BJ (cell line): ENCODE measurements at places on chromosomes 4 and X.

DNA sequence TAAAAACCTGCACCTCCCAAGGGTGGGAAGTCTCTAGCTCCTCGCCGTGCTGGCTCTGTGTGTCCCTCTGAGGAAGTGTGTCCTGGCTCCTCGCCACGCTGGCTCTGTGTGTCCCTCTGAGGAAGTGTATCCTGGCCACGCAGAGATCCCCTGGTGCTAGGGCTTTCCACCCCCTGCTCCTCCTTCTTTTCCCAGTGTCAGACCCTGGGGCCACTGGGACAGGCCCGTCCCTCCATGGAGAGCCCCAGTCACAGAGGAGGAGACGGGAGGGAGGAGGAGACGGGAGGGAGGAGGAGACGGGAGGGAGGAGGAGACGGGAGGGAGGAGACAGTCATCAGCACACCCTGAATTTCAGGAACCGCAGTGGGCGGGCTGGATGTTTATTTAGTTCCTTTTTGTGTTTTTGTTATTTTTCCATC, 53.8 kb upstream of the HGFAC start:
- DNase-seq: no peak

GRCh38 chrX:110000847-110001713, 1.8 kb upstream of the TMEM164 start:
- no peak for DNase-seq

- DNase-seq: no peak
Observed at GRCh38 chr4:116055857-116056827, 942.7 kb upstream of the NDST4 start.

DNA sequence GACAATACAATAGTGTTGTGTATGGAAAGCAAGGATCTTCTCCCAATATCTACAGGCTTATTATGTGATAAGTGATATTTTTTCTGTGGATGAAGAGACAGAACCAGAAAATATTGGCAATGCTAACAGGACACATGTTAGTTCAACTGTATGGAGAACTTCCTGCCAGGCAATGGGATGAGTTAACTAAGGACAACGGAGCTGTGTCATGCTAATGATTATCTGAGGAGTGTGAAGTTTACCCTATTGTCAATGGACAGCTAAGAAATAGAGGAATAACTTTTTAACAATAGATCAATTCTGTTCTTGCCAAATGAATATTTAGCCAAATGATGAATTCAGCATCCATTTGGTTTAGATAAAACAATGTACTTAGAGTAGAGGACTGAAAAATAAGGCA, 180.0 kb downstream of the GALNTL6 start:
- DNase-seq: no peak

DNA sequence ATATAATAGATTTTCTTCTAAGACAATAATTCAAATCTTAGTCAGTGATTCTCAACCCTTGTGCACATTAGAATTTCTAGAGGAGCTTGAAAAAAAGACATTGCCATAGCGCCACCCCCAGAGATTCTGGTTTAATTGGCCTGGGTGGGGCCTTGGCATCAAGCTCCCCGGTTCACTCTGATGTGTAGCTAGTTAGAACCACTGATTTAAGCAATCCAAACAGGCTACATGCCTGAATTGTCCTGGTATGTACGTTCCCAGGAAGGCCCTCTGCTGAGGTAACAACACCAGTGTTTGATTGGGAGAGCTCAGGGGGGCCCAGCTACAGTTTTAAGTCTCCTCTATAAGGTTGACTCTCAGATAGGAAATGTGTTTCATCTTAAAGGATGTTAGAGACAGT, 1.3 kb upstream of the ATP10D start:
- DNase-seq: no peak

- DNase-seq: no peak
Observed at GRCh38 chr4:126238013-126238412, 923.3 kb downstream of the FAT4 start.

- no peak for DNase-seq
Observed at GRCh38 chrX:57640674-57641016, 39.4 kb downstream of the NLRP2B start.

DNA sequence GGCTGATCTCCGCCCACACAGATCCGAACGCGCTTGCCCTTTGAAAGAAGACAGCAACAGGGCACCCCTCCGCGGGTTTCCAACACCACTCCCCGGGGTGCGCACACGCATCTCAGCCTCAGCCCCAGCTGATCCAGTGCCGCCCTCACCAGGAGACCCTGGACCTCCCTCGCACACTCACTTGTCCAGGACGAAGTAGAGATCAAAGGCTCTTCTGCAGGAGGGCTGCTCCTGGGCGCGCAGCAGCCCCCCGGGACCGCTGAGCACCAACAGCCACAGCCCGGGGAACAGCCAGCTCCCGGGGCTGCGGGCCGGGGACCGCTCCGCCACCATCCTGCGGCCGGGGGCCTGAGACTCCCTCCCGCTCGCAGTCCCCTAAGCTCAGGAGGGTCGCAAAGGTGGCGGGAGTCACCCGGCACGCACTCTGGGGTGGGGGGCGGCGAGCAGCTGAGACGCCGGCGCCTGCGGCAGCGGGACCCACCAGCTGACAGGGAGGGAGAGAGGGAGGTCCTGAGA, 743 bp downstream of the ANTXR2 start:
- DNase-seq: no peak

DNA sequence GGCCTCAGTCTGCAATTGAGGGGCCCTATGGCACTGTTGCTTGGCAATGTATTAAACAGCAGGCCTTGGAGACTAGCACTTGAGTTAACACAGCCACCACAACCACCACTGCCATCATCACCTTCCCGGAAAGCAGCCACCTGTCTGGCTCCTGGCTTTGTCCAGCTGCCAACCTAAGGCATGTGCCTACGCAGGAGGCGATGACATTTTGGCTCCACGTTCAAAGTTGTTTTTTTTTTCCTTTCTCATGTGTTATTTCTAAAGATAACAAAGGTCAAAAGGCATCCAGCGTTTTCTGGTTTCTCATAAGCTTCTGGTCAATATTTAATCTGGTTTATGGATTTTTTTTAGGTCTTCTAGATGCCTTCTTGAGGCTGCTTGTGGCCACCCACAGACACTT, 7.5 kb downstream of the CLDN2 start:
- DNase-seq: no peak

- no peak for DNase-seq
Observed at GRCh38 chrX:154308108-154308946, 12.7 kb downstream of the TKTL1 start.

DNA sequence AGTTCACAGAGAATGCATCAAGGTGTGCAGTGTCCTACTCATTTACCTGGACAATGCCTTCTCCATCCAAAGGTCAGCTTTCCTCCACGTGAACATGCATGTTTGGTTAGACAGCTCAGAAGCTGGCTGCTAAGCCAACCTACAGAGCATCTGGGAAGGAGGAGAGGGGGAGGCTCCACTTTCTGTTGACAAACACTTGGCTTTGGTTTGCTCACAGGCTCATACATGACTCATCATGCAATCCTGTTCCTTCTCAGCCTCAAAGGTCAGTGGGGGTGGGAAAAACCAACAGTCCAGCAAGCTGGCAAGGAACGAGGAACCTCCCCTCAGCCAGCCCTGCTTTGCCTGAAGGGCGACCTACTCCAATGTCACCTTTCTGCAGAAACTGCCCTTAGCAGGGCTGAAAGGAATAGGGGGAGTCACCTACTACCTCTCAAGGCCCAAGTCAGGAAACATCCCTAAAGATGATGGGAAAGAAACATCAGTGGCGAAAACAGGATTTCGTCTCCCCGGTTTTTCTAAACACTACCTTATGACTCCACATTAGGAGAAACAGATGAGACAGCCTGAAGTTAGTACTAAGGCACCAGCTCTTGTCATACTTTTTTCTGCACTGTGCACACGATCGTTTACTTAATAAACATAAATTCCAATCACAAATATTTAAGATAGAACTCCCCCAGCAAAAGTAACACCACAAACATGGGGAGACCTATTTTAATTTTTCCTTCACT, 37.9 kb downstream of the RELL1 start:
- DNase-seq: peak; percentile 72

DNA sequence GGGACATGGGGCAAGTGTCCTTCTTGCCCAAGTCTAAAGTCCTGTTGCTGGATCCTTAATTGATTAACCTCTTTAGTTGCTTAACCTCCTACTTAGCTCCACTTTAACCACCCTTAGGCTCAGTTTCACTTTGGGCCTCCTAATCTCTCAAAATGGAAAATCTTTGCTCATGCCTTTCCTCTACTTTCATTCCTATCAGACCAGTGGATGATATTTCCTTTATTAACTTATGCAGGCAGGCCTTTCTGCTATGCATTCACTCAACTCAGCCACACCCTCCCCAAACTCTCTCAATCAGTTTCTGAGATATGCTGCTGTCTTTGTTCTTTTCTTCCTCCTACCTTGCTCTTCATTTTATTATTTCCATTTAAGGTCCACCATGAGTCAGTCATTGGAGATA, 14.4 kb upstream of the ARSJ start:
- no peak for DNase-seq

GRCh38 chr4:85298037-85298436, 176.9 kb upstream of the ARHGAP24 start:
- no peak for DNase-seq

DNA sequence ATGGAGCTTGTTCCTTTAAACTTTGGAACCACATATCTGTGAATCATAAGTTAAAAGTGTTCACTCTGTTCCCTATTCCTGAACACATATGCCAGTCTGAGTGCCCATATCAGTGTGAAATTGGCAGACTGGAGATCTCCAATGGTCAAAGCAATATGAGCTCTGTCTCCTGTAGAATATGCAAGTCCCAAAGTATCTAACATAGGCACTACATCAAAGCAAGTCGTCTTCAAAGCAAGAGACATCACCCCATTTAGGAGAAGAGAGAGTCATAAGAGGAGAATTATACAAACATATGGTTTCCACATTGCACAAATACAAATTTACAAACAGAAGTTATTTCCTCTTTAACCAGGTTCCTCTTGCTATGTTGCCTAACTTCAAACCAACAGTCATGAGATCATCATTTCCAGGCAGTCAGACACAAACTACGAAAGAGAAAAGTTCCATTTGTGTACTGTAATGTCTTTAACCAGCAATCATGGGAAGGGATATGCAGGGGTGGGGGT, 9.9 kb upstream of the GK start:
- no peak for DNase-seq

GRCh38 chrX:130594453-130594916, 192.7 kb downstream of the RBMX2 start:
- no peak for DNase-seq

DNA sequence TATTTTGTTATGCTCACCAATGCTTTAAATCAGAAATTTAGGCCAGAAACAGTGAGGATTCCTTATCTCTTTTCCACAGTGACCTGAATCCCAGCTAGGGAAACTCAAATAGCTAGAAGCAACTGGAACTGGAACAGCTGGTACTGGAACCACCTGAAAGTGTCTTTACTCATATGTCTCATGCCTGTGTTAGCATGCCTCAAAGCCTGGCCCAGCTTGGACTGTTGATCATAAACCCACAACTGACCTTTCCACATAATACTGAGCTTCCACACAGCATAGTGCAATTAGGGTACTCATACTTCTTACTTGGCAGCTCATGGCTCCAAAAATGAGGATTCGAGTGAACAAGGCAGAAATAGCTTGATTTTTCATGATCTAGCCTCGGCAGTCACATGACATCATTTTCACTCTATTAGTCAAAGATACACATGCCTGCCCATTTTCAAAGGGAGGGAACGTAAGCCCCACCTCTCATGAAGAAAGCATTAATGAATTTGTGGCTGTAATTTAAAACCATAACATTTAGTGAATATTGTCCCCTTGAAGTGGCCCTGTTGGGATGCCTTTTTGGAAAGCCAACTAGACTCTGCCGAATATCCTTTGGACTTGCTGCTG, 80.8 kb upstream of the ACSL1 start:
- no peak for DNase-seq

DNA sequence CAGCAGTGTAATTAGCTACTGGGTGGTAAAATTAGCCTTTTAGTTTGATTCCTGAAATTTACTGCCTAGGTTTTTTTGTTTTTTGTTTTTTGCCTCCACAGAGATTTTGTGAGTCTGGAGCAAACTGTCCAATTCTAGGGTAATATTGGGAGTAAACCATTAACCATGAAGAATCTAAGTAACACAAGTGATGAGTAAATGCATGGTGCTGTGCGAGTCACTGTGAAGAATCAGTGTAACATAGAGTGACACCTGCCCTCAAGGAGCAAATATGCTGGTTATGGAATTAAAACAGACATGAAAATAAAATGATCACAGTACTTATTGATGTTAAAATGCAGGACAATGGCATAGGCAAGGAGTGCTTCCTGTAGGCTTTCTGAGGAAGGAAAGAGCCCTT, 60.1 kb downstream of the LRP2BP start:
- DNase-seq: no peak

DNA sequence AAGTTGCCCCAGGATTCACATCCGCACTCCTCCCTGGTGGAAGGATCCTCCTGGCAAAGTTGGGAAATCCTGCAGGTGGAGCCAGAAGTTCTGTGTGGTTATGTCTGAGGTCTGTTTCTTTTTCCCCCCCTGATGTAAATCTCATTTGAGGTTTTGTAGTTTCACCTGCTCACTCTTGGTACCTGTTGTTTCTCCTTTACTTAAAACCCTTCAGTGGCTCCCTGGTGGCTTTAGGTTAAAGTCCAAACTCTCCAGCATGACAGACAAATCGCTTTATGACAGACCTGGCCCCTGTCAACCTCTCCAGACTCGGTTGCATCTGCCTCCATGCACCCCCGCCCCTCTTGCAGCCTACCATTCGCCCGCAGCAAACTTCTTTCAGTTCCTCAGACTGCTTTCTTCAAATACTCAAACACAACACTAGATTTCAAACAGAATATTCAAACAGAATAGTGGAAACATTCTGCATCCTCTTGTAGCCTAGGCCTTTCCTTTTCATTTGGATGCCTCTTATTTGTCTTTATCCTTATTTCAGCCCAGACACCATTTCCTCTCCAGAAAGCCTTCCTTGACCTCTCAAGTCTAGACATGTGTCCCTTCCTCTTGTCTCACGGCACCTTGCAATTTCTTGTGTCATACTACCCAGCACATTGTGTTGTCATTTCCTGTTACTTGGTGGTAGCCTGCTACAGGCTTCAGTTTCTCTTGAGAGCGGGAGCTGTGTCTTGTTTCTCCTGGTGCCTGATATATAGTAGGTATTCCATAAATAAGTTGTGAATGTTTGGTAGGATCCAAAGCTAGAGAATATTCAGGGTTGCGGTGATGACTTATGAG, 24.8 kb downstream of the IL13RA1 start:
- no peak for DNase-seq

DNA sequence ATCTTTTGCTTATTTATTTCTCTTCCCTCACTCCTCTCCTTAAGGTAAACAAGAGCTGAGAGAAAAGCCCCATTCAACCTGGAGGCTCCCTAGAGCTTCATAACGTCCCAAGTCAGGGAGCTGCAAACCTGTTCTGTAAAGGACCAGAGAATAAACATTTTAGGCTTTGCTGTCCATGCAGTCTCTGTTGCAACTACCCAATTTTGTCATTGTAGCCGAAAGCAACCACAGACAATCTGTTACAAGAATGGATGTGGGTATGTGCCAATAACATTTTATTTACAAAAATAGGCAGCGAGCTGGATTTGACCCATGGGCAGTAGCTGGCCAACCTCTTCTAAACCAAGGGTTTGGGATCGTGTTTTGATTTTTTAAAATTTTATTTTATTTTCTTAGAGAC, 71.3 kb upstream of the TBL1X start:
- DNase-seq: no peak

GRCh38 chr4:101232074-101232776, 115.1 kb downstream of the PPP3CA start:
- DNase-seq: peak; percentile 10
